ENCODE measurements at places on chromosomes 7 and 10. TPM values are rescaled to one million over a fixed set of nuclear protein-coding genes. Genes with fewer than 3 reads are reported as not detected.

The SEMA3E gene
- 9.4 TPM for total RNA-seq

The ZPBP gene
- total RNA-seq: not detected

The NPTX2 gene
- total RNA-seq: not detected

The PDZD7 gene
- 0.21 TPM for total RNA-seq

The EPHB6 gene
- total RNA-seq: 0.35 TPM

The CLCN1 gene
- total RNA-seq: not detected

The VAX1 gene
- not detected for total RNA-seq

The PLXNA4 gene
- 0.19 TPM for total RNA-seq

The AOAH gene
- 29.3 TPM for total RNA-seq

The GNGT1 gene
- not detected for total RNA-seq

The PON1 gene
- total RNA-seq: not detected

The RPS24 gene
- total RNA-seq: 3,319 TPM

The OR6B1 gene
- not detected for total RNA-seq

The PDZD8 gene
- total RNA-seq: 11.0 TPM

The MYH16 gene
- total RNA-seq: not detected

The TRPV5 gene
- total RNA-seq: not detected

The NXPH1 gene
- not detected for total RNA-seq

The WBP1L gene
- total RNA-seq: 15.7 TPM

The FAM221A gene
- 4.8 TPM for total RNA-seq

The STEAP1B gene
- total RNA-seq: 1.1 TPM

The UCMA gene
- not detected for total RNA-seq

The TMEM106B gene
- 208 TPM for total RNA-seq

The TSPAN33 gene
- 11.2 TPM for total RNA-seq

The CD36 gene
- 1.2 TPM for total RNA-seq

The SEMA4G gene
- total RNA-seq: 0.89 TPM

The THSD7A gene
- total RNA-seq: 0.41 TPM

The CCDC146 gene
- total RNA-seq: 0.25 TPM

The AGR3 gene
- not detected for total RNA-seq

The C10orf53 gene
- total RNA-seq: not detected

The AOC1 gene
- total RNA-seq: not detected

The ASB4 gene
- total RNA-seq: not detected

The CRYGN gene
- total RNA-seq: not detected

The IDE gene
- total RNA-seq: 45.8 TPM

The NCF1 gene
- total RNA-seq: not detected

Data from H4 (cell line).